A549 (cell line): ENCODE measurements at places on chromosomes 7 and 10. TPM values are rescaled to one million over a fixed set of nuclear protein-coding genes. Genes with fewer than 3 reads are reported as not detected.
A peak's percentile ranks its signal among the peaks of the same experiment; 100 is the strongest.

GRCh38 chr10:25059990-25060389, 43.6 kb downstream of the THNSL1 start:
- peak; percentile 78 for DNase-seq

- no peak for DNase-seq
These were observed 472.0 kb upstream of the CNTNAP2 start for GRCh38 chr7:145644426-145645134.

GRCh38 chr10:124953421-124953820, 11.5 kb downstream of the ZRANB1 start:
- no peak for DNase-seq

GRCh38 chr10:110897184-110897583, 21.8 kb downstream of the BBIP1 start:
- DNase-seq, result no peak

Gene RASA4B
- 1.4 to 1.5 TPM (median 1.4 TPM) in 3 replicates for polyA plus RNA-seq

Gene PDSS1
- 14.3 to 18.4 TPM (median 14.9 TPM) in 3 replicates for polyA plus RNA-seq

Gene AP5Z1
- 17.6 to 22.7 TPM (median 21.8 TPM) in 3 replicates for polyA plus RNA-seq

DNA sequence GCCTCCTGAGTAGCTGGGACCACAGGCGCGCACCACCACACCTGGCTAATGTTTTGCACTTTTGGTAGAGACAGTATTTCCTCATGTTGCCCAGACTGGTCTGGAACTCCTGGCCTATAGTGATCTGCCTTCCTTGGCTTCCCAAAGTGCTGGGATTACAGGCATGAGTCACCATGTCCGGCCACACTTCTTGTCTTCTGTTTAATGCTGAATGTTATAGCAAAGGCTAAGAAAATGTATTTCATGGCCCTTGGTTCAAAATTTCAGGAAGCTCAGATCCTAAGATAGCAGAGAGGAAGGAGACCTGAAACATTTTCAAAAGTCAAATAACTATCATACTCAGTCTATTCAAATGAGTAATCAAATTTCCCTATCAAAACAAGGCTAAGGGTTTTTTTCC, 229.6 kb downstream of the BAMBI start:
- DNase-seq, result no peak

- peak; percentile 72 for DNase-seq
These were observed 51.7 kb downstream of the PROSER2 start for GRCh38 chr10:11874568-11875493.

DNA sequence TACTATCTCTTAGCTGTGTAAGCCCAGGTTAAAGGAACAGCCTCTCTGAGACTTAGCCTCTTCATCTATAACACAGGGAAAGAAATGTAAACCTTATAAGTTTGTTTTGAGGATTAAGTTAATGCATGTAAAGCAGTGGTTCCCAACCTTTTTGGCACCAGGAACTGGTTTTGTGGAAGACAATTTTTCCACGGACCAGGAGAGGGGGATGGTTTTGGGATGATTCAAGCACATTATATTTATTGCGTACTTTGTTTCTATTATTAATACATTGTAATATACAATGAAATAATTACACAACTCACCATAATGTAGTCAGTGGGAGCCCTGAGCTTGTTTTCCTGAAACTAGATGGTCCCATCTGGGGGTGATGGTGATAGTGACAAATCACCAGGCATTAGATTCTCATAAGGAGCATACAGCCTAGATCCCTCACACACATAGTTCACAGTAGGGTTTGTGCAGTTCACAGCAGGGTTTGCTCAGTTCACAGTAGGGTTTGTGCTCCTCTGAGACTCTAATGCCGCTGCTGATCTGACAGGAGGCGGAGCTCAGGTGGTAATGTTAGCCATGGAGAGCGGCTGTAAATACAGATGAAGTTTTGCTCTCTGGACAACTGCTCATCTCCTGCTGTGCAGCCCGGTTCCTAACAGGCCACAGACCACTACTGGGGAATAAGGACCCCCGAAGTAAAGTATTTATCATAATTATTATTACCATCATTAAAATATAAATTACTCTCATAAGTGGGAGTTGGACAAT, 41.3 kb upstream of the ANK3 start:
- no peak for DNase-seq

Gene LMOD2
- not detected in 3 replicates for polyA plus RNA-seq

DNA sequence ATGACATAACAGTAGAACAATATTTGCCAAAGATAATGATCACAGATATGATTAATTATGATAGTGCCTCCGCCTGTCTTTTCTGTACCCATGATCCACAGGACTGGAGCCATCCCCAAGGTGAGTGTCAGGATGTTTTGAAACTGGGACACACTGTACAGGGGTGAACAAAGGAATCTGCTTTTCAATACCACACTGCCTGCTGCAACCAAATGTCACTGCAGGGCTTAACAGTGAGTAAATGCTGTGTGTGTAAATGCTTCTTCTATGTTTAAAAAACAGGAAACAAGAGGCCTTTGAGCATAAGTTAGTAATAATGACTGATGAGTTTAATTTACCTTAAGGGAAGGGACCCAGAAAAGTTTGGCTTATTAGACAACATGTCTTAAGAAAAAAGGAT, 65.2 kb downstream of the HBP1 start:
- no peak for DNase-seq

DNA sequence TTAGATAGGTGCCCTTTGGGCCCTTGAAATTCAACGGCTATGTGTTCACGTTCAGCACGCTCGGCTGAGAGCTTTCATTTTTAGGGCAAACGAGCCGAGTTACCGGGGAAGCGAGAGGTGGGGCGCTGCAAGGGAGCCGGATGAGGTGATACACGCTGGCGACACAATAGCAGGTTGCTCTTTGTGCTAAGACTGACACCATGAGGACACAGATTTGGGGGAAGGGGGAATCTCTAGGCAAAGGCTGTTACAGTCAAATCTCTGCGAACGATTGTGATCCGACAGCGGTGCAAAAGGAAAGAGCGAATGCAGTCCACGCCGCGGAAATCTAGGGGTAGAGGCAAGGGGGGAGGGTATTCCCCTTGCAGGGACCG, 667 bp downstream of the KLLN start:
- DNase-seq, result no peak

DNA sequence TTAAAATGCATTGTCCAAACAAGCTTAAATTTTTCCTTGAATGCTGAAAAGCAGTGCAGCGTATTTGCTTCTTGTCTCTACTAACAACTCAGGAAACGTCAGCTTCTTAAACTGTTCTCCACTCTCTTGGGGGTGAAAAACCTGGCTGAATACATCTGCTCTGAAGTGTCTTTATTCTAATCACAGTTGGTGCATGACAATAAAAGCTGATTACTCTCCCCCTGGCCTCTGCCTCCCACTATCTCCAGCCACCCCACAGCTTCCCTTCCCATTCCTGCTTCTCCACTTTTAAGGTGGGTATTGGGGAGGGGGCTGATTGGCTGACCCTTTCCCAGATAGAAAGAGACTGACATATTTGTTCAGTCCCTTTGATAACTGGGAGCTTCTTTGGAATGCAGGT, 456.0 kb downstream of the SORCS1 start:
- no peak for DNase-seq

DNA sequence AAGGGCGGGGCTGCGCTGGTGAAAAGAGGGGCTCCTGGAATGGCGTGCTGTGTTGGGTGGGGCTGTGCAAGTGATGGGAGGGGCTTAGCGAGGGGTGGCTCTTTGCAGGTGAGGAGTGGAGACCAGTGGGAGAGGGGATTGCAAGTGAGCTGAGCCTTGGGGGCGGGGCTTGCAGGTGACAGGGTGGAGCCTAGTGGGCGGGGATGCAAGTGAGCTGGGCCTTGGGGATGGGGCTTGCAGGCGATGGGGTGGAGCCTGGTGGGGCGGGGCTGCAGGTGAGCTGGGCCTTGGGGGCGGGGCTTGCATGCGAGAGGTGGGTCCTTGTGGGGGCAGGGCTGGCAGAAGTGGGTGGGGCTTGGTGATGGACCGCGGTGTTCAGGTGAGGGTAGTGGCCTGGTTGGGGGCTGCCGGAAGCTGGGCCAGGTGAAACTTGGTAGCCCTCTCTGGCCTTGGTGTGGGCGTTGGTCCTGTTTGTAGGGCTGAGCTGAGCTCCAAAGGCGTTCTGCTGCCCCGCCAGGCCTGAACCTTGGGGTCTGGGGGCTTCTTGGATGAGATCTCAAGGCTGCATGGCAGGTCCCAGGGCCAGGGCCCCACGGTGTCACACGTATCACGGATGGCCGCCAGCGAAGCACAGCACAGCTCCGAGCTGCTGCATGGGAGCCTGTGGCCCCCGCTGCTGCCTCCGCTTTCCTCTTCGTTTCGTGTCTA, 743 bp upstream of the PITRM1 start:
- peak; percentile 58 for DNase-seq

- peak; percentile 81 for DNase-seq
These were observed 33.1 kb upstream of the GALNT11 start for GRCh38 chr7:151992375-151992774.

- DNase-seq, result no peak
These were observed 129.7 kb downstream of the C10orf105 start for GRCh38 chr10:71589617-71590551.

DNA sequence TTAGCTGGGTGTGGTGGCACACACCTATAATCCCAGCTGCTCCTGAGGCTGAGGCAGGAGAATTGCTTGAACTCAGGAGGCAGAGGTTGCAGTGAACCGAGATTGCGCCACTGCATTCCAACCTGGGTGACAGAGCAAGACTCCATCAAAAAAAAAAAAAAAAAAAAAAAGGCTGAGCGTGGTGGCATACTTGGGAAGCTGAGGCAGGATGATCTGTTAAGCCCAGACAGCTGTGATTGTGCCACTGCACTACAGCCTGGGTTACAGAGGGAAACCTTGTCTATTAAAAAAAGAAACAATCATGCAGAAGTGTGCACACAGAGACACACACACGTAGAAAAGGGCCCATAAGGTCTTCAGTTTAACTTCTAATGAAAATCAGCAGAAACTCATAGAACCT, 150.6 kb downstream of the TPST1 start:
- no peak for DNase-seq

DNA sequence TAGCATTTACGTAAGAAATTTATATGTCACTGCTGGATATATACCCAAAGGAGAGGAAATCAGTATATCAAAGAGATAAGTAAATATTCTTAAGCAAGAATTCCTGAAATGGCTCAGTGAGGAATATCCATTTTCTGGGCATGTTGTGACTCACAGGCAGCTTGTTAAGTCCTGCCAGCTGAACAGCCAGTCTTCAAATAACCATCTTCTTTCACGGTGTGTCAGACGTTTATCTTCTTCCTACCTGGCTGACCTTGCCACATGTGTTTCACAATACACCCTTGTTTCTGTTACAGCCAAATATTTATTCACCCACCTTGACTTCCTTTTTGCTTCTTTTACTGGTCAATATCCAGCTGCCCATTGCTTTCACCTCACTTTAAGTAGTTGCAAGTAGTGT, 648.1 kb downstream of the ANKRD7 start:
- DNase-seq, result no peak

DNA sequence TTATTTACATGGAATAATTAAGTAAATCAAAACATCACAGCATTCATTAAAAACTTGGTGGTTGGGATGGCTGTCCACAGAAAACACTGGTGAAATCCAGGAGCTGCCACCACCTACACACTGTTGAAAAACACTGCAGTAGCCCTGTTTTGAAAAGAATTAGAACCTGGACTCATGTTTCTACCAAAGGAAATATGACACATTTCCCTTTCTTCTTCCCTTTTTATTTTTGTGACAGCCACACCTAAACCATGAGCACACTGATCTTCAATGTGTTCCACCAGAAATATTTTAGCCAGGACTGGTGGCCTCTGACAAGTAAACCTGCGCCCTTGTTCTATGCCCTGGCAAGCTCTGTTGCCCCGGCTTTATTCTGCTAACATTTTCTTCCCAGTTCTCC, 3.3 kb downstream of the TMEM140 start:
- no peak for DNase-seq

DNA sequence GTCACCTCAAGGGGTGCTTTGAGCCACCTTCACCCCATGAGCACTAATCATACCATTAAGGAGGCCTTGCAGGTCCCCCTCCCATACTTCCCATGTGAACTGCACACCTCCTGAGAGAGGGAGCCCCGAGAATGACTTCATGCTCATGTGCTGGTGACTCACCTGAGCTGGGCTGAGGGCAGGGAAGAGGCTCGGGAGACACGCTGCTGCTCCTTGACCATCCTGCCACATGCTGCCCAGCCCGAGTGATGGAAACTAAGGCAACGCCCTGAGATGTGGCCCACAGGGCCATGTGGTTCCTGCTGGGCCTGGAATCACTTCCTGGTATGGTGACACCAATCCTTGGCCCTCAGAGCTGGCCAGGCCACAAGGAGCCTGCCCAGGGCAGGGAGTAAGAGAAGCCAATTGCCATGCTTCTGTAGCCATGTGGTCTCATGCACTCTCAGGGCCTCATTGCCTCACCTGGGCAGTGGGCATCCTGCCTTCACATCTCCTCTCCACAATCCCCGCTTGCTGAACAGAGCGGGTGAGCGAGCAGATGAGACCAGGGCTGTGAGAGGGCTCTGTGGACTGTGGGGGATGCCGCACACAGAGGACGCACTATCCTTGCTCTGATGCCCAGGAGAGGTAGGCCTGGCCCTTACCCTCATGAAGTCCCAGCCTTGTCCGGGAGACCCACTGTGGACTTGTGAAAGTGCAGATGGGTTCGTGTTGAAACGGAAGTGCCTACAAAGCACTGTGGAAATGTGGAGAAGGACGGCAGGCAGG, 18.3 kb upstream of the PPIF start:
- DNase-seq, result peak; percentile 43

Gene CACNB2
- polyA plus RNA-seq, result not detected in 3 replicates

- no peak for DNase-seq
These were observed 94.2 kb downstream of the ARL5B start for GRCh38 chr10:18753312-18753895.

GRCh38 chr10:63899673-63900300, 378.6 kb downstream of the REEP3 start:
- DNase-seq, result no peak

DNA sequence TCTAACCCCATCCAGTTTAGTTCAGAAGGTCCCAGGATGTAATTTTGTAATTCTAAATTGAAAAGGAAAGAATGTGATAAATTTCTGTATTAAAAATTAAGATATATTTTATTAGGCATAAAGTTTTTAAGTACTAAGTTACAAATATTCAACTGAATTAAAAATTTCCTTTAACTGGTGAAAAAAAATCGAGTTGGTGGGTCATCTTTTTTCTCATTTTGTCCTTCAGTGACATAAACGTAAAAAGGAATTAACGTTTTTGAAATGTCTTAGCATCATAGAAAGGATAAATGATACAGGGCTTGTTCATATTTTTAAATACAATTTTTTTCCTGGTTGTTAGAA, 88.5 kb downstream of the BTRC start:
- no peak for DNase-seq

- peak; percentile 24 for DNase-seq
These were observed 126.9 kb downstream of the SDK1 start for GRCh38 chr7:3427957-3428356.

DNA sequence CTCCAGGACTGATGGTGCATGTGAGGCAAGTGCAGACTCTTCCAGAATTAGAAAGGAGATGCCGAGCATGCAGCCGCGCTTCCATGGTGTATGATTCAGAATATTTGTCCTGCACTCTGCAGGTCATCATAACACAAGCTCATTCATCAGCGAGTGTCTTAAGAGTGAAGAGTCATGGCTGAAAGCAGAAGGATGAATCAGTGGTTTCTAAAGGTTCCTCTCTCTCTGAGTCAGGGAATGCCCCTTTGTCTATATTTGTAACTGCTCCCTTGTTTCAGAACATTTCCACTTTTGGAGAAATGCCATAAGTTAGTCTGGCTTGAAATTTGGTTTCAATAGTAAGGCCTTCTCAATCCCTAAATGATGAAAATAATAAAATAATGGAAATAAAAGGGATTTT, 52.3 kb downstream of the HECW1 start:
- DNase-seq, result peak; percentile 62
